Lower lobe of right lung (tissue), 2 donors: ENCODE measurements at places on chromosomes 5 and 9. TPM values are rescaled to one million over a fixed set of nuclear protein-coding genes. Genes with fewer than 3 reads are reported as not detected.

DNA sequence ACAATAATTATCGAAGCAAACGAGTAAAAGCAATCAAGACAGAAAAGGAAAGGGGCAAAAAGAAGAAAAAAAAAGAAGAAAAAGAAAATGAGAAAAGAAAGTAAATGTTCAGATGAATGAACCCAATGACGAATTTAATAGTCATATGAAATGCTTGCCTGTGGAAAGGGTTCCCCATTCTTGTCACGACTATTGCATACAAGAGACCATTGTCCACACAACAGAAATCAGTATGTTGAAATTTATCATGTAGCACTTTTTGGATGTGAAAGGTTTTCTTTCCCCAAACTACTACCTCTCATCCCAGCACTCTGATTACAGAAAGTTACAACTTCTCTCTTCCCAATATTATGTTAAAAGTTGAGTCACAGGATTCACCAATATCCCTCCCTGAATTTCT is 162.4 kb downstream of the ZDHHC21 start:
- no peak overlapping the region for H3K27ac ChIP-seq
- no peak for DNase-seq
- no peaks in the 10 kb centered on the region for H3K4me1 ChIP-seq

Gene CDX1
- total RNA-seq, result not detected

GRCh38 chr5:74409166-74409706 is 231.3 kb downstream of the ENC1 start:
- no peak overlapping the region for H3K4me3 ChIP-seq
- H3K4me1 ChIP-seq, result no peaks in the 10 kb centered on the region
- H3K36me3 ChIP-seq, result no peaks in the 10 kb centered on the region
- no peaks in the 10 kb centered on the region for H3K27me3 ChIP-seq
- DNase-seq, result no peak

DNA sequence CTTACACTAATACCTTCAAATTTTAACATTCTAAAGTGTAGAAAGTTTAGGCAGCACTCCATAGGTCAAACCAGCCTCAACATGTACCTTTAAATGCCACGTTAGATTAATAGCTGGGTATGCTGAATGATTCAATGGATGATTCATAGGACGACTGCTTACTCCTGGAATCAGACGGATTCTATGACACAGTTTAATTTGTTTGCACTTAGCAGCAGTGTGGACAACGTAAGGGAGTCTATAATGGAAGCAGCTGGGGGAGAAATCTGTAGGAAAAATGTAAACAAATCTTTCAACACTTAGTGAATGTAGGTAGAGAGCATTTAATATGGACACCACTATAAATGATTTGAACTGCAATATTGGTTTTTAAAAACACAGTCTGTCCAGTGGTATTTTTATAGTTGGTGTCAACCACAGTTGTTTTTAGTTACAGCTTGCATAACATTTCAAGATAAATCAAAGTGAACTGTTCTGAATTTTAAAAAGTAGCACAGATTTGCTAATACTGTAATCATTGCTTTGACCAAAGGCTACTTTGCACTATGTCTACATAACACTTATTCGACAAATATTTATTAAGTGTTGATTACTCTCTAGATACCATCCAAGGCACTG is 701.5 kb upstream of the MEF2C start:
- H3K27ac ChIP-seq, result no peak overlapping the region
- H3K4me3 ChIP-seq, result no peak overlapping the region
- no peaks in the 10 kb centered on the region for H3K27me3 ChIP-seq
- no peaks in the 10 kb centered on the region for H3K36me3 ChIP-seq

GRCh38 chr5:89930591-89931392 is 478.8 kb downstream of the CETN3 start:
- no peaks in the 10 kb centered on the region for H3K36me3 ChIP-seq
- no peaks in the 10 kb centered on the region for H3K4me1 ChIP-seq
- H3K27me3 ChIP-seq, result no peaks in the 10 kb centered on the region
- no peak for DNase-seq
- H3K27ac ChIP-seq, result no peak overlapping the region
- H3K4me3 ChIP-seq, result no peak overlapping the region

Gene PRELID1
- total RNA-seq, result 101 TPM

DNA sequence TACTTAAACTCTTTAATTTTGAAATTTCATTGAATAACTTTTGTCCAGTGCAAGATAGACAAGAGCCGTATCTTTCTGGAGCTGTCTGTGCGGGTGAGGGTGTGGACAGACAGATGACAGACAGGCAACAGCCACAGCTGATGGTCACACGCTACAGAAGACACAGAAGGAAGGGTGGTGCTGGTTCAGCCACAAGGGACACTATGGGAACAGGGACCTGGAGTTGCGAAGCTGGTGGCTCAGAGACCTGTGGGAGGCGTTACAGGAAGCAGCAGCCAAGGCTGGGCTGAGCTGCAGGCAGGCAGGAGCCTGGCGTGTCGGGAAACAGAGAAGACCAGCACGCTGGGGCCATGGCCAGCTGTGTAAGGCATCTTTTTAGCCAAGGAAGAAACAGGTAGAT is 104.4 kb downstream of the WNK2 start:
- no peak for DNase-seq
- no peaks in the 10 kb centered on the region for H3K4me1 ChIP-seq
- peaks cover 4% of the 10 kb centered on the region for H3K27me3 ChIP-seq
- H3K27ac ChIP-seq, result no peak overlapping the region

DNA sequence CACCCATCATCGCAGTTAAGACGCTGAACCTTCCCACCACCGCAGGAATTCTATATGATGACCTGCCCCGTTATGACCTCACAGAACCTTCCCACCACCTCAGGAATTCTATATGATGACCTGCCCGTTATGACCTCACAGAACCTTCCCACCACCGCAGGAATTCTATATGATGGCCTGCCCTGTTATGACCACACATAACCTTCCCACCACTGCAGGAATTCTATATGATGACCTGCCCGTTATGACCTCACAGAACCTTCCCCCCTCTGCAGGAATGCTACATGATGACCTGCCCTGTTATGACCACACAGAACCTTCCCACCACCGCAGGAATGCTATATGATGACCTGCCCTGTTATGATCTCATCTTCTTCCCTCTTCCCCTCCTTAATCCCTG is 64.3 kb downstream of the IRX1 start:
- DNase-seq, result no peak
- H3K27me3 ChIP-seq, result no peaks in the 10 kb centered on the region
- no peak overlapping the region for H3K27ac ChIP-seq
- no peaks in the 10 kb centered on the region for H3K4me1 ChIP-seq
- H3K4me3 ChIP-seq, result no peak overlapping the region

DNA sequence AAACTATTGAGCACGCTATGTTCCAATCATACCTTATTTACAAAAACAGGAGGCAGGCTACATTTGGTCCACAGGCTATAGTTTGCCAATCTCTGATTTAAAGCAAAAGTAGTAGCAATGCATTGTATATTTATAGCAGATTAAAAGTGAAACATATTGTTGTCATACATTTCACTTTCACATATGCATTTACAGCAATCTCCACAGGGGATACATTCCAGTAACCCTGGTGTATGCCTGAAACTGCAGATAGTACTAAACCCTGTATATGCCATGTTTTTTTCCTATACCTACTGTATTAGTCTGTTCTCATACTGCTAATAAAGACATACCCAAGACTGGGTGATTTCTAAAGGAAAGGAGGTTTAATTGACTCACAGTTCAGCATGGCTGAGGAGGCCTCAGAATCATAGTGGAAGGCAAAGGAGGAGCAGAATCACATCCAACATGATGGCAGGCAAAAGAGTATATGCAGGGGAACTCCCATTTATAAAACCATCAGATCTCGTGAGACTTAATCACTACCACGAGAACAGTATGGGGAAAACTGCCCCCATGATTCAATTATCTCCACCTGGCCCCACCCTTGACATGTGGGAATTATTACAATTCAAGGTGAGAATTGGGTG is 5.9 kb upstream of the CSF1R start:
- no peak for DNase-seq
- H3K27ac ChIP-seq, result no peak overlapping the region
- H3K4me3 ChIP-seq, result no peak overlapping the region
- H3K4me1 ChIP-seq, result no peaks in the 10 kb centered on the region

Gene DMRT2
- total RNA-seq, result 0.86 TPM

- peaks cover 54% of the 10 kb centered on the region for H3K4me1 ChIP-seq
- H3K36me3 ChIP-seq, result no peaks in the 10 kb centered on the region
- peak overlapping the region; percentile 74 for H3K4me3 ChIP-seq
- DNase-seq, result peak; percentile 59
- H3K27ac ChIP-seq, result peak overlapping the region; percentile 70
Observed at GRCh38 chr5:98770209-98770910, 3.1 kb upstream of the RGMB start.

GRCh38 chr9:36165826-36166167 is 3.4 kb upstream of the CCIN start:
- no peaks in the 10 kb centered on the region for H3K27me3 ChIP-seq
- H3K4me1 ChIP-seq, result peaks cover 19% of the 10 kb centered on the region
